ENCODE measurements at places on chromosomes 12 and 14.

- no peak for DNase-seq
Measured at GRCh38 chr12:92233346-92234015, 87.8 kb upstream of the BTG1 start.

GRCh38 chr12:25311506-25311905, 60.8 kb upstream of the KRAS start:
- no peak for DNase-seq

DNA sequence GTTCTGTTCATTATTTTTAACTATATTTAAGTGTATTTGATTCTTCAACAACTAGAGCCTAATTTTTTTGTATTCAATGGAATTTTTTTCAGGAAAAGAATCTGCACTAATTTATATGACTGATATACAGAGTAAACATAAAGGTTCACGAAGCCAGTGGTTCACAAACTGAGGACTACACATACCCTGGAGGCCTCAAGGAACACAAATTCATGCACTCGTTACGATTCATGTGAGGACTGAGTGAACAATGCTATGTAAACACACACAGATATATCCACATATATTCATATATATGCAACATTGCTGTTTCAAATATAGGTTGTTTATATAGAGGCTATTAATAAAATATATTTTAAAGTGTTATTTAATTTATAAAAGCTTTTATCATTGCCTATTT, 137.8 kb downstream of the PHLDA1 start:
- DNase-seq = no peak

DNA sequence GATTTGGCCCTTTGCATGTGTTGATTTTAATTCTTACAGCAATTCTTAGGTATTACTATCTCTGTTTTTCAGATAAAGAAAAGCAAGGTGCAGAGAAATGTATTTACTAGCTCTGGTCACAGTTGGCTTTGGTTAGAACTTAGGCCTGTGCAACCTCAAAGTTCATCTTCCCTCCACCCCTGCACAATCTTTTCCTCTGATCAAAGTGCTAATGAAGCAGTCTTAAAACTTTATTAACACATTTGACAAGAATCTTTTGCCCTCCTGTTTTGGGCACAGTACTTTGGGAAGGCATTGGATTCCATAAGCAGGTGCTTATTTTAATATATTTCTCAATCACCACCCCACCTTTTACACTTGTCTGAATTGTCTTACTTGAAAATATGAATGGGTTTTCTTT, 2.7 kb downstream of the IRAK4 start:
- DNase-seq = no peak

- DNase-seq = peak; percentile 11
Measured at GRCh38 chr14:39097159-39097558, 5.9 kb downstream of the SEC23A start.

DNA sequence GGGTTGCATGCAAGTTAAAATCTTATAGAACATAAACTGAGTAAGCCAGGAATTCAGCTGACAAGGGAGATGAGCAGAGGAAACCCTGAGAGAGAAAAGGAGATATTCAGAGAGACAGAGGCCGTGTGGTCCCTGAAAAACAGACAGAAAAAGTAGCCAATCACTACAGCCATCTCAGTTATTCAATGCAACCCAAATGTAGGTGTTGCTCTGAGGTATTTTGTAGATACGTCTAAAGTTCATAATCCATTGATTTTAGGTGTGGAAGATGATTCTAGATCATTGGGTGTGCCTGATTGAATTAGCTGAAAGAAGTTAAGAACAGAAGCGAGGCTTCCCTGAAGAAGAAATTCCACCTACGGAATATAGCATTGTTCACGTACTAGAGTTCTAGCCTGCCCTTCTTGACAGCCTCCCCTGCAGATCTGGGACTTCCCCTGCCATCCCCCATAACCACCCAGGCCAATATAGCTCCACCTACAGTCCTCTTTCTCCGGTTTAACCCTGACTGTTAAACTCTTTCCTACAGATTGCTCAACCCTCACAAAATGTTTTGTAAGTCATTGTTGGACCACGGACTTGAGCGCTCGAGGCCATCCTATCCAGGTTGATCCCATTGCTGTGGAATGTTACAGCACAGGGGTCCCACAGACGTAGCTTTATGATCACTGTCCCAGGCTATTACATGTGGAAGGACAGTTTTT, 21.7 kb downstream of the AICDA start:
- DNase-seq = no peak

GRCh38 chr14:24060984-24061913, 9.4 kb downstream of the CARMIL3 start:
- DNase-seq = no peak

All from stimulated activated CD4-positive, alpha-beta T cell treated with anti-CD3 and anti-CD28 coated beads, Interleukin-4, amount 100 ng/mL, for 48 hours (primary cell).